M059J (cell line): ENCODE measurements at places on chromosomes 4 and X. TPM values are rescaled to one million over a fixed set of nuclear protein-coding genes. Genes with fewer than 3 reads are reported as not detected.

STS gene
- 3.2 and 5.0 TPM in 2 replicates for total RNA-seq

IL13RA2 gene
- total RNA-seq: 143 and 152 TPM in 2 replicates

CSAG3 gene
- 2.6 and 3.2 TPM in 2 replicates for total RNA-seq

ANXA5 gene
- total RNA-seq: 408 and 471 TPM in 2 replicates

MAOA gene
- 9.4 and 11.4 TPM in 2 replicates for total RNA-seq

PDE6B gene
- 0.05 TPM in 1 of 2 replicates, not detected in the other for total RNA-seq

GPC4 gene
- 8.6 and 17.7 TPM in 2 replicates for total RNA-seq

GSPT2 gene
- total RNA-seq: 8.3 and 8.8 TPM in 2 replicates

TLR2 gene
- 4.8 and 6.3 TPM in 2 replicates for total RNA-seq

KIT gene
- 0.02 TPM in 1 of 2 replicates, not detected in the other for total RNA-seq

DMRTC1 gene
- not detected in 2 replicates for total RNA-seq

TMEM131L gene
- total RNA-seq: 8.2 and 8.4 TPM in 2 replicates

REELD1 gene
- total RNA-seq: not detected in 2 replicates
